ENCODE measurements at places on chromosomes 5 and 9. TPM values are rescaled to one million over a fixed set of nuclear protein-coding genes. Genes with fewer than 3 reads are reported as not detected.

Gene NIPAL4
- total RNA-seq: 0.18 TPM

- no peak for DNase-seq
Observed at GRCh38 chr5:61788548-61788947, 456.5 kb downstream of the ZSWIM6 start.

Gene ARSI
- total RNA-seq: 100 TPM

- no peak for DNase-seq
Observed at GRCh38 chr5:37724395-37725125, 115.3 kb downstream of the GDNF start.

Gene DPP7
- 3.0 TPM for total RNA-seq

Gene SPATA31D4
- not detected for total RNA-seq

Gene GFI1B
- total RNA-seq: not detected

DNA sequence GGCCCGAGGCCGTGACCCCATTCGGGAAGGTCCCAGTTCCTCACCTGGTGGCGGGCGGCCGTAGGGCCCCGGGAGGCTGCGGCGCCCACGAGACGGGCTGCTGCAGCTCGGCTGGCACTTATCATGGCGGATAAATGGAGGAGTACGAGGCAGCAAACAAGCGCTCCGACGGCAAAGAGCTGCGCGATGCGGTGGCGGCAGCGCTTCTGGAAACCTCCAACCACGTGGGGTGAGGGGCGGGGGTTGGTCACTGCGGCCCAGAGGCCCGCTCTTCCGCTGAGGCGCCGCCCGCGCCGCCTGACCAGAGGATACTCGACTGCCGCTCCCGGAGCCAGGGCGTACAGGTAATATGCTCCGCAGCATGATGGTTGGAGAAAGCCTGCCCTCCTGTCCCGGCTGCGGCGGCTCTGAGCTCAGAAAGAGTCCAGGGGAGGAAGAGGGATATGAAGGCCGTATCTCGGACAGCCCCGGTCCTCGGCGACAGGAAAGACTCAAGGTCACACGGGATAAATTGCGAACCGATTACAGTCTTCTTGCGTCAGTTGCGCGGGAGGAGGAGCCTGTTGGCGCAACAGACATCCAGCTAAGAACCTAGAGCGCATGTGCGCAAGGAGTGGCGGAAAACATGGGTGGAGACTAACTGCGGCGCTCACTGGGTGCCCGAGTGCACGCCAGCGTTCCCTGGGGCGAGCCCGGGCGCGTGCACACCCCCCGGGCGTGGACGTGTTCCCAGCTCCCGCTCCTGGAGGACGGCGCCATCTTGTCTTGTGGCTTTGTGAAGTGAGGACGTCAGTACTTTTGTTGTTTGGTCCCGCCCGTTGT, at the start of gene HSPA9:
Gene HSPA9 (minus strand): TSS at position 208 of the 822 bp plus-strand sequence. CDS start 83 bp downstream, at position 125.
- DNase-seq: peak; percentile 99

DNA sequence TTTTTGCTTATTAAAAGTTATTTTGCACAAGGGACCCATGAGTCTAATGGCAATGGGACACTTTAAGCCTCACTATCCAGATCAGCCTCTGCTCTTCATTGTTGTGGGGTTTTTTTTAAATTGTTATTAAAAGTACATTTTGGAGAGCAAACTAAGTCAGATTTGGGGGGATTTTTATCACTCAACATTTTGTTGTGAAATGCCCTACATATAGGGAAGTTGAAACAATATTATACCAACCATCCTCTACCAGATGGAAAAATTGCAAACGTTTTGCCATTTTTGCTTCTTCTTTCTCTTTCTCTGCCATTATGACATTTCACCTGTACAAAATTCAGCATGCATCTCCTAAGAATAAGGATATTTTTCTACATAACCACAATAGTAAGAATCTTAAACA, 75.3 kb downstream of the SLC1A3 start:
- no peak for DNase-seq

Gene FCN2
- not detected for total RNA-seq

Gene SPATA31E1
- not detected for total RNA-seq

Gene LCP2
- not detected for total RNA-seq

Gene LEAP2
- not detected for total RNA-seq

DNA sequence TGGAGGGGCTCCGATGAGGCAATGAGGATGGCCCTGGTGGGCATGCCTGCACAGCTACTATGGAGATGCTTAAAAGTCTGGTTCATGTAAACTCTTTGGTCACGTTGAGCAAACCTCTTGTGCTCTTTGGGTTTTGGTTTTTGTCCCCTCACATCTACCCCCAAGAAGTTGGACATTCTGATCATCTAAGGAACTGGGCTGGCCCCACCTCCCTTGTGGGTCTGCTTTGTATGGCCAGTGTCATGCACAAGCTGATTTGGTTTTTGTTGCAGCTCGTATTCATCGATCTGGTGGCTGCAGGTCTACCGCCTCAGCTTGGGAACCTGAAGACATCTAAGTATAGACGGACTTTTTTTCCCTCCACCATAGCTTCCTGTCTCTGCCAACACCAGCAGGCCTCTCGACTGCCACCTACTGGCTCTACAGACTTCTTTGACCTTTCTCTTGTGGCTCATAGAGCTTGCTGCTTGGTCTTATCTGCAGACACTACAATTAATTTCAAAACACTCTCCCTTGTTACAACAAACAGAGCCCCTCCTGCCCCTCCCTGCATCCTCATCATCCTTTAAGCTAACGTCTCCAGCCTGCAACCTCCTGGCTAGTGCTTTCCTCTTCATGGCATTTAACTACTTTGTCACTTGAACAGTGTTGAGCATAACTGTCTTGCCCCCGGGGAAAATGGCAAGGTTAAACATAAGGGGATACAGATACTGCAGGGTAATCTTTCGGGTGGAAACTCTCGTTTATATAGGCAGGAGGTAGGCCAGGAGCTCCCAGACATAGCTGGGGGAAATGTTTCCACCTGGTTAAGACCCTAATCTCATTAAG, 34.5 kb downstream of the TSTD2 start:
- peak; percentile 89 for DNase-seq

DNA sequence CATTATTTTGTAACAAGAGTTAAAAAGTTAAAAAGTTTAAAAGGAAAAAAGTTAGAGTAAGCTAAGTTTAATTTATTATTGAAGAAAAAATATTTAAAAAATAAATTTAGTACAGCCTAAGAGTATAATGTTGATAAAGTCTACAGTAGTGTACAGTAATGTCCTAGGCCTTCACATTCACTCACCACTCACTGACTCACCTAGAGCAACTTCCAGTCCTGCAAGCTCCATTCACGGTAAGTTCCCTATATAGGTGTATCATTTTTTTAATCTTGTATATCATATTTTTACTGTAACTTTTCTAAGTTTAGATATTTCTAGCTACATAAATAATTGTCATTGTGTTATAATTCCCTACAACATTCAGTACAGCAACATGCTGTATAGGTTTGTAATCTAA, 69.4 kb upstream of the PANK3 start:
- DNase-seq: no peak

GRCh38 chr9:8297047-8297446, 497.5 kb upstream of the DMAC1 start:
- no peak for DNase-seq

DNA sequence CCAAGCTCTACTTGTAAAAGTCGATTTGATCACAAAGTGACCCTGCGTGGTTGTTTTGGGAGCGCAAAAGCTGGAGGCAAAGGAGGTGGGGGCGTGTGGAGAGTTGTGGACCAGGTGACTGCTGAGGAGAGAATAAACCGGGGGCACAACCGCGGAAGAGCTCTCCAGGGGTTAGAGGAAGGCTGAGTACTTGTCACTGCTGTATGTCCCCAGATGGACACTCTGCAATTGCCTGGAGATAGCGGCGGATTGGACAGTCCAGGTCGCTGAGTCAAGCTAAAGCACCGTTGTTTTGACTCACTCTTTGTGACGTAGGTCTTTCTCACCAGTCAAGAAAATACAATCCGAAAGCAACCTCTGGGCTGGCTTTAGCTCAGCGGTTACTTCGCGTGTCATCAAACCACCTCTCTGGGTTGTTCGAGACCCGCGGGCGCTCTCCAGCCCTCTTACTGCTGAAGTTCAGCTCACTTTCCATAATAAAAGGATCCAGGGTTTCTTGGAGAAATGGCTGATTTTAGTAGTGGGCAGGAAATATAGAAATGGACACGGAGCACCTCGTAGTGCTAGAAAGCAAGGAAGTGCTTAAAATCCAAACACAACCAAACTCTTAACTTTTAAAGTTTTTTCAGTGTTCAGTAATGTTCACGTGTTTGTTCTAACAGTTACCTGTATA, 25.7 kb downstream of the ZMAT2 start:
- peak; percentile 69 for DNase-seq

Gene ASS1
- 2.8 TPM for total RNA-seq

Gene CCDC183
- not detected for total RNA-seq

DNA sequence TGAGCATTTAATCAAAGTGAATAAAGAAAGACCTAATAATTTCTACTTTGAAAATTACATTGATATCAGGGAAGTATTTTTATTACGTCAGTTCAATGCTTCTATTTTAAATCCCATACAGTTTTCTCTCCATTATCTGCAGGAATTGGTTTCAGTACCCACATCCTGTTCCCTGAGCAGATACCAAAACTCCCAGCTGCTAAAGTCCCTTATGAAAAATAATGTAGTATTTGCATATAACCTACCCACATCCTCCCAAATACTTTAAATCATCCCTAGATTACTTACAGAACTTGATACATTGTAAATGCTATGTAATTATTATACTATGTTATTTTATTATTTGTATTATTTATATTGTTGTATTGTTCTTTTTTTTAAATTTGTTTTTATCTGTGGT, 125.4 kb upstream of the MINAR2 start:
- no peak for DNase-seq

Gene LMX1B
- total RNA-seq: 53.5 TPM

Gene PCDHGA9
- total RNA-seq: not detected

Gene LRRC14B
- total RNA-seq: not detected

DNA sequence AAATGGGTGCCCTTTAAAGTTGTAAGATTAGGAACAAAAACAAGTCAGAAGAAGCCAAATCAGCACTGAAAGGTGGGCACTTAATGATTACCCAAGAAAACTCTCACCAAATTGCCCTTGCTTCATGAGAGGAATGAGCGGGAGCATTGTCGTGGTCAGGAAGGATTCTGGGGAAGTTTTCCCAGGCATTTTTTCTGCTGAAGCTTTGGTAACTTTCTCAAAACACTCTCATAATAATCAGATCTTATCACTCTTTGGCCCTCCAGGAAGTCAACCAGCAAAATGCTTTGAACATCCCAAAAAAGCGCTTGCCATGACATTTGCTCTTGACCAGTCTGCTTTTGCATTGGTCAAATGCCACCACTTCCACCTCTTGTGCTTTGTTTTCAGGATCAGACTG, 10.4 kb upstream of the PCDHGC3 start:
- no peak for DNase-seq

DNA sequence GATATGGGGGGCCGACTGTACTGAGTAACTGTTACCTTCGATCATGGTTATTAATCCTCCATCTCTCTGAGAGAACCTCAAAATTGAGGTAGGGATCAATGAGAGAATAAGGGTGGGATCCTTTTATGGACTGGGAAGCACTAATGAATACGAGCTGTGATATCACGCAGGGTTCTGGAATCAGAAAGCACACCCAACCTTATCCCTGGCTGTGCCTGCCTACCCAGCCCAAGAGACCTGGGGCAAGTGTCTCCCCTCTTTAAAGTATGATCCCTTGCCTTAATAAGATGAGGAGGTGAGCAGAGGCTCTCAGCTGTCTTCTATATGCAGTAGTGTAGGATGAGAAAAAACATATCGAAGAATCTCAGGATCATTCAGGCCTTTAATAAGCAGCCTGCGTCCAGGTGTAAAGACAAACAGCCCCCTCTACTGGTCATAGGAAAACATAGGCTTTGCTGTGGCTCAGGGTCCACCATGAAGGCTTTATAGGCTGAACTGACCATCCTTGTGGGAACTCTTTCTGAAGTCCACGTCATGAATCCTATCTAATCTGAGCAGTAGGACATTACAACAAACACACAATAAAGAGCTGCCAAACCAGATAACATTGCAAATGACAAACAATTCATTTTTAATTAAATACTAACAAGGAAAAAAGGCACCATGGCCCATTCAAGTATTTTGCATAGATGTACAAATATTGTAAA, 16.8 kb downstream of the NIPAL4 start:
- DNase-seq: peak; percentile 85

- no peak for DNase-seq
Observed at GRCh38 chr5:36239370-36240293, 2.1 kb downstream of the NADK2 start.

GRCh38 chr5:160473681-160474080, 52.0 kb downstream of the PTTG1 start:
- no peak for DNase-seq
